Adipocyte (in vitro differentiated cells): ENCODE measurements at places on chromosomes 6 and 20.

DNA sequence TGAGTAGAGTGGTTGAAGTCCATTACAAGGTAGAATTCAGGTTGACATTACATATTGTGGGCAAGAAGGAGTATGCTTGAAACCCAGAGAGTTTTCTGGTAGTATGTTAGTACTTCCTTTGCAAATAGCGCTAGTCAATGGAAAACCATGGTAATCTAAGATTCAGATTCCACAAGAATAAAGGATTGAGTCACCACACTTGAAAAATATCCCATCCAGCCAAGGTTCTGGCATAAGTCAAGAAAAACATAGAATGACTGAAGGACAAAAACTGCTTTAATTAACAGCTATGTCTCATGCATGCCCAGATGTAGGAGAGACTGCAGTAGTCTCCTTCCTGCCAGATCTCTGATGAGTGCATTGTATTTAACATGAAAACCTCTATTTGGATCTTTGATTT is 469.8 kb downstream of the BMP2 start:
- no peak for DNase-seq

DNA sequence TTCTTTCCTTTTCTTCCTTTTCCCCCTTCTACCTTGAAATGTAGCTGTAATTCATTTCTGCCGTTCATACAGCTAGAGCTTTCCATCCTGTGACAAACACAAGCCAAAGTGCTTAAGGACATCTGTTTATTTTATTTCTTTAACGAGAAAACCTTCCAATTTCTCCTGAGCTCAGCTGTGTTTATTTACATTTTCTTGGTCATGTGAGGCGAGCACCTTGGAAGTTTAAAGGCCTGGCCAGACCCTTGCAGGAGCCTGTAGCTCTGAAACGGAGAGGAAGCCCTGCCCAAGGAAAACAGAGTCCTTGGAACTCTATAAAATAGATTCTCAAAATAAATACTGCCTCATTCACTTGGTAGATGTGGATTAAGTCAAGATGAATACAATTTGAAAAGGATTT is 223.1 kb downstream of the EYA2 start:
- DNase-seq, result peak; percentile 26

GRCh38 chr6:107750176-107750797 is 73.8 kb downstream of the SCML4 start:
- no peak for DNase-seq

- DNase-seq, result no peak
Measured at GRCh38 chr20:55116598-55116997, 641.2 kb downstream of the DOK5 start.

DNA sequence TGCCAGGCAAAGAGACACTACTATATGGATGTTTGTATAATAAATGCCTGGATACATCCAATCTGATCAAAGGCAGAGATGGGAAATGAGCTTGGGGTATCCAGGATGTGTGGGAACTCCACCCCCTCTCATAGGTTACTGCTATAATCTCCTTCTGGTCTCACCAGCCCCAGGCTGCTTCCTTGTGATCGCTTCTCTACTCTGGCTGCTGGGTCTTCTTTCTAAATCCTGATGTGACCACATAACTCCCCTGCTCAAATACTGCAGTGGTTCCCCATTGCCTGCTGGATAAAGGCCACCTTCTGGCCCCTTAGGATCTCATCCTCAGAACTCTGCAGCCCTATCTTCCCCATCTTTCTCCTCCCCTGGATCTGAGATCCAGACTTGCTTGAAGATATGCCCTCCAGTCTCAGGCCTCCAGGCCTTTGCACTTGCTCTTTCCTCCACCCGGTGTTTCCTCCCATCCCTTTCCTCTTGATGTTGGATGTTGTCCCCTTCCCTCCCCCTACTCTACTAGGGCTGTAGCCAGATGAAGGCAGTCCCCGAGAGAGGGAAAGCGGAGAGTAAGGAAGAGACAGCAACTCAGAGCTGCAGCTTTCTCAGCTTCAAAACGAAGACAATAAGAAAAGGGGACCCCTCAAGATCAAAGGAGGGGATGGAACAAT is 828 bp upstream of the XKR7 start:
- DNase-seq, result no peak

DNA sequence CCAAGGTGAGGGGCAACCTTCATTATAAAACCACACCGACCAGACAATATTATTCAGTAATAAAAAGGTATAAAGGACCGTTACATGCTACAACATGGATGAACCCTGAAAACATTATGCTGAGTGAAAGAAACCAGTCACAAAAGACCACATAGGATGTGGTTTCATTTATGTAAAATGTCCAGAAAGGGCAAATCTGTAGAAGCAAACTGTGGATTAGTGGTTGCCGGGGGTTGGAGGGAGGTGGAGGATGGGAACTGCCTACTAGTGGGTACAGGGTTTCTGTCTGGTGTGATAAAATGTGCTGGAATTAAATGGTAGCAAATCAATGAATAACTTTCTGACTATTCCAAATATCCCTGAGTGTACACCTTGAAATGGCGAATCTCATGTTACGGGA is 10.2 kb upstream of the PRND start:
- no peak for DNase-seq

GRCh38 chr20:41649489-41649888 is 31.3 kb upstream of the CHD6 start:
- DNase-seq, result no peak

DNA sequence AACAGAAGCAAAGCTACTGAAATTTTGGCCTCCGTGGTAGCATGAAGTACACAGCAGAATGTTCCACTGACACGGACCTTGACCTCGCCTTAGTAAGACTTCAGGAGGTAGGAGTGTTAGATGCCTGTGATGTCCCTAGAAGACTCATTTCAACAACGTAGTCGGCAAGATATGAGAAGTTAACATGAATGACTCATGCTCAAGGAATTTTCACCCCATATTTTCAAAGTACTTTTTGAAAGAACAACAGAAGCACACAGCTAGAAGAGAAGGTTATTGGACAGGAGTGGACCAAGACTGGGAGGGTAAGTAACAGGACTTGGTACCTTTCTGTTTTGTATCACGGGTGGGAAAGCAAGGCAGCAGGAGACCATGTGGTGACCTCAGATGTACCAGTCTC is 78.0 kb downstream of the DZANK1 start:
- peak; percentile 32 for DNase-seq

DNA sequence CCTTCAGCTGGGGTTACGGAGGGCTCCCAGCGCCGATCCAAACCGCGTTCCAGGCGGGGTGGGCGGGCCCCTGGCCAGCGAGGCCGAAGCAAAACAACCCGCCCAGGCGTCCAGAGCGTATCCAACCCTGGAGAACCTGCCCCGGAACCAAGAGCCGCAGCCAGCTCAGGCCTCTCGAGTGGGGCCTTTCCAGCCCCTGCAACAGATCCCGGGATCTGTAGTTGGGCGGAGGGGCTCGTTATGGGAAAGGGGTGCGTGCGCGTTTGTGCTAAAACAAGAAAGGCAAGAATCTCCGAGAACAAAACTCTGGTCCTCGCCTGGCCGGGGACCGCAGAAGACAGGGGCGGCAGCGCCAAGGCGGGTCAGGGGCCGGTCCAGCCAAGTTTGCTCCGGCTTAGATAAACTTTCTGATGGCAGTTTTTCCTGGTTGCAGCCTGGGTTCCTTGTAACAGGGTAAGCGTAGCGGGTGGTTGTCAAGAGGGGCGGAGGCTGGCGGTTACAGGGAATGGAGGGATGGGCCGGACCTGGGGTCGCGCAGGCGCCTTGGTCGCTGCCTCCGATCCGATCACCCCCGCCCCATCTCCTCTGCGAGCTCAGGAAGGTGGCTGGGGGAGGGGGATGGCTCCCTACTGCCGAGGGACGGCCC is 448 bp upstream of the RIN2 start:
- DNase-seq, result peak; percentile 91

DNA sequence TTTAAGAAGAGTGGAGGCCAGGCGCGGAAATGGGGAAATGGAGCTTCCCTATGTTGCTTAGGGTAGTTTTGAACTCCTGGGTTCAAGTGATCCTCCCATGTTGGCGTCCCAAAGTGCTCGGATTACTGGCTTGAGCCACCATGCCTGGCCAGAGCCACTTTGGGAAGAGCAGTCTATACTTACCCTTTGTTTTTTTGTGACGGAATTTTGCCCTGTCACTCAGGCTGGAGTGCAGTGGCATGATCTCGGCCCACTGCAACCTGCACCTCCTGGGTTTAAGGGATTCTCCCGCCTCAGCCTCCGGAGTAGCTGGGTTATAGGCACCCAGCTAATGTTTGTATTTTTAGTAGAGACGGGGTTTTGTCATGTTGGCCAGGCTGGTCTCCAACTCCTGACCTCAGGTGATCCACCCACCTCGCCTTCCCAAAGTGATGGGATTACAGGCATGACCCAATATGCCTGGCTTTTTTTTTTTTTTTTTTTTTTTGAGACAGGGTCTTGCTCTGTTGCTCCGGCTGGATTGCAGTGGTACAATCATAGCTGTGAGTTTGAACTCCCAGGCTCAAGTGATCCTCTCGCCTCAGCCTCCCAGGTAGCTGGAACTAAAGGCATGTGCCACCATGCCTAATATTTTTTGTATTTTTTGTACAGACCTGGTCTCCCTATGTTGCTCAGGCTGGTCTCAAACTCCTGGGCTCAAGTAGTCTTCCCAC is 18.0 kb downstream of the PPP1R10 start:
- DNase-seq, result no peak

- DNase-seq, result no peak
Measured at GRCh38 chr6:151260205-151260604, 20.4 kb downstream of the AKAP12 start.

DNA sequence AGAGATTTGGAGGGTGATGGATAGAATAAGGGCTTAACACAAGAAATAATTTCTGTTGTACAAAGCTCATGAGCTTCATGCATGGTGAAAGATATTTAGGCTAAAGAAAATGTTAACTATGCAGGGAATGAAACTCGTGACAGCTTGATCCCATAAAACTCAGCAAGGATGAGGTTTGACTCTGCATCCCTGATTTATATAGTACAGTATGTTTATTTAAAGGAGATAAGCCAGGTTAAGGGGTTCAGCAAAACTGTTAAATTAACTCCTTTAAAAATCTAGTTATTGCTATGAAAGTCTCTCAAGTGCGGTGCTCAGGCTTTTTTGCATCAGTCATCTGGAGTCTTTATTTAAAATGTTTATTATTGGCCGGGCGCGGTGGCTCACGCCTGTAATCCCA is 326.4 kb downstream of the LAMA2 start:
- peak; percentile 42 for DNase-seq

- no peak for DNase-seq
Measured at GRCh38 chr20:45021631-45022030, 55.3 kb downstream of the STK4 start.
